ENCODE measurements at places on chromosomes 1 and 21.
A peak's percentile ranks its signal among the peaks of the same experiment; 100 is the strongest.

- peaks cover 18% of the 10 kb centered on the region for H3K4me1 ChIP-seq
- no peak for DNase-seq
- no peak overlapping the region for H3K4me3 ChIP-seq
Measured at GRCh38 chr1:53460666-53461322, 1.6 kb downstream of the DMRTB1 start.

GRCh38 chr21:25997788-25998611 is 172.6 kb downstream of the APP start:
- H3K36me3 ChIP-seq: peaks cover 22% of the 10 kb centered on the region
- no peak overlapping the region for H3K27ac ChIP-seq
- no peak overlapping the region for H3K4me3 ChIP-seq
- H3K27me3 ChIP-seq: no peaks in the 10 kb centered on the region
- H3K4me1 ChIP-seq: no peaks in the 10 kb centered on the region

DNA sequence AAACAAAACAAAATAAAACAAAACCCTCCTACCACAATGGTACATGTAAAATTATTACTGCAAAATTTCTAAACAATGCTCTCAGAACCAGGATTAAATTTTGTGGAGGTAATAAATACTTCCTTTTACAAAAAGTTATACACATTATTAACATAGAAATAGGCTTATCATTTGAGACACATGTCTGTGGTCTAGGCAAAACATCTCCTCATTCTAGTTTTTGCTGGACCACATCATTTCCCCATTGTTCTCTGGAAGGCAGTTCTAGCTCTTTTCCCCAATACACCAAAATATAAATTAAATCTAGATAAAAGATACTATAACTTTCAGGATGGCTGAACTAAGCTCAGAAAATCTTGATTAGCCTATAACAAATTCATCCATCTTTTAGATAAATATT is 18.4 kb downstream of the EXTL2 start:
- no peaks in the 10 kb centered on the region for H3K4me1 ChIP-seq
- no peak for DNase-seq
- no peak overlapping the region for H3K4me3 ChIP-seq
- H3K27me3 ChIP-seq: no peaks in the 10 kb centered on the region

GRCh38 chr1:164561007-164561406 is 2.0 kb downstream of the PBX1 start:
- 0 out of 2 replicates have a peak, but pooled peaks cover 4% of the 10 kb centered on the region for H3K4me1 ChIP-seq
- H3K4me3 ChIP-seq: peak overlapping the region; percentile 76
- H3K27me3 ChIP-seq: no peaks in the 10 kb centered on the region
- no peak for DNase-seq

- H3K4me1 ChIP-seq: peaks cover 54% of the 10 kb centered on the region
- DNase-seq: no peak
- no peak overlapping the region for H3K27ac ChIP-seq
- H3K36me3 ChIP-seq: peaks cover 29% of the 10 kb centered on the region
Measured at GRCh38 chr1:198888379-198888943, 249.6 kb downstream of the PTPRC start.

DNA sequence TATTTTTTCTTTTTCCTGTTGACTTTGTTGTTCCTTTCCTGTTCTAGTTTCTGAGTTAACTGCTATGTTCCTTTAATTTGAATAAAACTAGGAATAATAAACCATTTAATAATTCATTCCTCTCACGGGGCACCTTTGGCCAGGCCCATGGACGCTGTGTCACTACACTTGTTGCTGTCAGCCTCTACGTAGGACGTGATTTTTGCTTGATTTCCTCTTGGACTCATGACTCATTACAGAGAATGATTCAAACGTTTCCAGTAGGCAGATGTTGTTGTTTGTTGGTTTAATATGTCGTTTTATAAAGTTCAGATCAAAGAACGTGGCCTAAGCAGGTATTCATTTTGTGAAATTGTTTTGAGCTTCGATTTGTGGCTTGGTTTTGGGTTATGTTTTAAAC is 9.1 kb upstream of the SLC19A1 start:
- H3K27me3 ChIP-seq: no peaks in the 10 kb centered on the region
- H3K4me1 ChIP-seq: peaks cover 5% of the 10 kb centered on the region
- H3K4me3 ChIP-seq: no peak overlapping the region
- H3K36me3 ChIP-seq: no peaks in the 10 kb centered on the region

- DNase-seq: peak; percentile 49
- H3K36me3 ChIP-seq: no peaks in the 10 kb centered on the region
- no peaks in the 10 kb centered on the region for H3K27me3 ChIP-seq
- H3K27ac ChIP-seq: no peak overlapping the region
Measured at GRCh38 chr1:233440951-233441401, 113.5 kb downstream of the MAP3K21 start.

GRCh38 chr1:231075497-231075896 is 35.4 kb upstream of the FAM89A start:
- no peaks in the 10 kb centered on the region for H3K36me3 ChIP-seq
- DNase-seq: no peak
- no peaks in the 10 kb centered on the region for H3K4me1 ChIP-seq
- no peaks in the 10 kb centered on the region for H3K27me3 ChIP-seq
- no peak overlapping the region for H3K4me3 ChIP-seq
- H3K27ac ChIP-seq: no peak overlapping the region

GRCh38 chr1:210024996-210025395 is 87.0 kb downstream of the SYT14 start:
- H3K4me1 ChIP-seq: no peaks in the 10 kb centered on the region
- H3K27ac ChIP-seq: no peak overlapping the region
- DNase-seq: no peak
- H3K36me3 ChIP-seq: peaks cover 43% of the 10 kb centered on the region
- no peaks in the 10 kb centered on the region for H3K27me3 ChIP-seq

DNA sequence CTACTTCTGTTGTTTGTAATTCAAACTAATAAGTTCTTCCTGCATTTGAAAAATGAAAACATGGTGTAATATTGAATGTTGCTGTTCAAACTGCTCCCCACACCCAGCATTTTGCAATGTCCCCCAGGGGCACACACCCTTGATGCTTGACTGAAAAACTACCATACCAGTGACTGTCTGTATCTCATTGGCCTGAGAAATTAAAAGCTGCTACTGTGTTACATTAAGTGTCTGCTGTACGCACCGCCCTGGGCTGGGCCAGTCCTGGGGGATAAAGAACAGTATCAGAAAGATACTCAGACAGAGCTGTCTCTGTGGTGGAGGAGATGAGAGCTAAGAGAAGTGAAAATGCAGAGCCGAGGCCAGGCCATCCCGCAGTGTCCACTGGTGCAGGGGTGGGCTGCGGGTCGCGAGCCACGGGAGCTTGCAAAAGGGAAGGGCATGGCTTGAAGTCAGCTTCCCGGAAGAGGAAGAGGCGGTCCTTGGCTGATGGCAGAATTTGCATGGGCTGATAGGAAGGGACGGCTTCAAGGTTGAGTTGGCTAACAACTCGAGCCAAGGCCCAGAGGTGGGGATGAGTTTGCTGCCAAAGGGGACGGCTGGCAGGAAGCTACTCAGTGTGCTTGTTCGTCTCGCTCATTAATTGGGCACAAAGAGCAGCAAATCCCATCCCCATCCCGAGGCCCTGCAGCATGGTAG is 329.8 kb upstream of the VAMP3 start:
- H3K4me1 ChIP-seq: no peaks in the 10 kb centered on the region
- DNase-seq: no peak
- H3K36me3 ChIP-seq: no peaks in the 10 kb centered on the region
- no peak overlapping the region for H3K27ac ChIP-seq
- no peaks in the 10 kb centered on the region for H3K27me3 ChIP-seq
- H3K4me3 ChIP-seq: no peak overlapping the region

DNA sequence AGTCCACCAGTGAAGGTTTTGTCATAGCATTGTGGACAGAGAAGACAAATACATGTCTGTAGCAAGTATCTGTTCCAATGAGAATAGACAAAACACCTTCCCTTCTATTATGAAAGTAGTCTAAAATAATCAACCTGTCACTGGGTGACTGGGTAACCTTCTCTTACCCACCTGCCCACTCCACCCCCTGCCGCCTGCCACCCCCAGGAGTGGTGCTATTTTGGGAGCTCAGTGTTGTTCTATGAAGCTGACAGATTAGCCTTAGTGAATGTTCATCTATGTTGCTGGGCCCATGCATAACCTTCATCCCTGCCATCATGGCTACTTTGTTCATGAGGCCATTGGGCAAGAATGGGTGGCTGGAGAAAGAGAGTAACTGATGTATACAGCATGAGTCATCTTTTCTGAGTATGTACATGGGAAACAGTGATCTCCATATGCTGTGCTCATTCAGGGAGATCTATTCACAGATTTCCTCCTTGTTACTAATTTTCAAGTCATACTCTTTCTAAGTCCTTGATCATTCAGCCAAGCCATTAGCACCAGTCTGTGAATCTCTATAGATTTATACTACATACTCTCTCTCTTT is 24.8 kb downstream of the MARK1 start:
- H3K4me1 ChIP-seq: peaks cover 8% of the 10 kb centered on the region
- H3K4me3 ChIP-seq: no peak overlapping the region
- H3K27ac ChIP-seq: no peak overlapping the region

DNA sequence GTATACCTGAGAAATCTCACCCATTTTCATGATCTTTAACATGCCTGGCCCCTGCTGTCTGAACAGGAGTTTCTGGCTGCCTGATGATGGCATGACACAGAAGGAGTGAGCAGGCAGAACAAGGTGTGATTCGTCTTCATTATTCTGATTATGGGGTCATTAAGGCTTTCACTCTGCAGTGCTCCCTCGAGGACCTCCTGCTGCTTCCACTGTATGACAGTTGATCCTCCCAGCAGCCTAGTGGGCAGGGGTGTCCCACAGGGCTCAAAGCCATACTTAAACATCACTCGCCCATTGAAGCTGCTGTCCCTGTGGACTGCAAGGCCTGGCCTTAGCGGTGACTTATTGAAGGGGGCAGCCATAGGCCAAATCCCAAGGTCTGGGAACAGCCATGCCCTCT is 12.7 kb upstream of the PARS2 start:
- H3K27me3 ChIP-seq: no peaks in the 10 kb centered on the region
- H3K36me3 ChIP-seq: no peaks in the 10 kb centered on the region
- no peak overlapping the region for H3K4me3 ChIP-seq
- peaks cover 3% of the 10 kb centered on the region for H3K4me1 ChIP-seq
- DNase-seq: no peak
- H3K27ac ChIP-seq: no peak overlapping the region

- H3K4me1 ChIP-seq: peaks cover 5% of the 10 kb centered on the region
- H3K27ac ChIP-seq: no peak overlapping the region
- no peak overlapping the region for H3K4me3 ChIP-seq
- no peak for DNase-seq
- no peaks in the 10 kb centered on the region for H3K27me3 ChIP-seq
Measured at GRCh38 chr21:44913425-44914175, 7.1 kb downstream of the ITGB2 start.

DNA sequence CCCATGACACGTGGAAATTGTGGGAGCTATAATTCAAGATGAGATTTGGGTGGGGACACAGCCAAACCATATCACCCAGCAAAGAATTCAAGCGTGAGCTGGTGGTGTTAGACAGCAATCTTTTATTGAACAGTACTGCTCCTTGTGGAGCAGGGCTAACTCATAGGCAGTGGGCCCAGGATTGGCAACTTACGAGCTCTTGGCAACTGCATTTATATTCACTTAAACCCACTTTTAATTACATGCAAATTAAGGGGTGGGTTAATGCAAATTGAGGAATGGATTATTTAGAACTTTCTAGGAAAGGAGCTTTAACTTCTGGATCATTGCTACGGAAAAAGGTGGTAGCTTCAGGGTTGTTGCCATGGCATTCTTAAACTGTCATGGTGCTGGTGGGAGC is 135.6 kb upstream of the KAZN start:
- H3K36me3 ChIP-seq: no peaks in the 10 kb centered on the region
- H3K27ac ChIP-seq: no peak overlapping the region
- no peak overlapping the region for H3K4me3 ChIP-seq
- DNase-seq: no peak
- H3K4me1 ChIP-seq: no peaks in the 10 kb centered on the region
- H3K27me3 ChIP-seq: no peaks in the 10 kb centered on the region

DNA sequence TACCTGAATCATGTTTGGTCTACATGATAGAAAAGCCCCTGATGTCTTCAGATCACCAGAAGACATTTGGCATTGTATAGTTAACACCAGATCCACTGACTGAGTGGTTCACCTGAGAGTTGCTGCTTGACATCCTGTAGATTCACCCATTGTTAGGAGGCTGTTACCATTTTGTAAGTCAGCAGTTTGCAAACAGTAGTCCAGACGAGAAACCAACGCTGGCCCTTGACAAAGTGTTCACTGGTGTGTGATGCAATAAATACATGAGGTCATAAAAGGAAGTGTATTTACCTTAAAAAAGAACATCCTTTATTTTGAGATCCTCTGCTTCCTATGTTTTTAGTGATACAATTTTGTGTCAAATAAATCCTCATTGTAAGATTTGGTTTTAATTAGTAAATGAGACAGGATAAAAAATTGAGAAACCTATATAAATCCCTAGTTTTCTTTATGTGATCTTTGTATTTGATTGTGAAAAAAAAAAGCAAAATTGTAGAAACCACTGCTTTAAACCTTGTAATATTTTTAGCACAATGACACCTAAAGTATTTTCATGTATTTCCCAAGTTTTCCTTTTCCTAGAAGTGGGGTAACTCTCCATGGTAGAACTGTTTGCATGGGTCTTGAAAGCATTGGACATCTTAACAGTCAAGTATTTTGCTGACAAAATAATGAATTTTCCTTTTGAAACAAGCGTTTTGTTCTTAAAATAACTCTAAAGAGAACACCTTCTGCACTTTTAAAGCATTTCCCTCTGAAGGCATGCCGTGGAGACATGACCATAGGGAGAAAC is 204.3 kb downstream of the FGGY start:
- no peak overlapping the region for H3K4me3 ChIP-seq
- H3K36me3 ChIP-seq: no peaks in the 10 kb centered on the region
- H3K27ac ChIP-seq: no peak overlapping the region
- peaks cover 36% of the 10 kb centered on the region for H3K4me1 ChIP-seq

DNA sequence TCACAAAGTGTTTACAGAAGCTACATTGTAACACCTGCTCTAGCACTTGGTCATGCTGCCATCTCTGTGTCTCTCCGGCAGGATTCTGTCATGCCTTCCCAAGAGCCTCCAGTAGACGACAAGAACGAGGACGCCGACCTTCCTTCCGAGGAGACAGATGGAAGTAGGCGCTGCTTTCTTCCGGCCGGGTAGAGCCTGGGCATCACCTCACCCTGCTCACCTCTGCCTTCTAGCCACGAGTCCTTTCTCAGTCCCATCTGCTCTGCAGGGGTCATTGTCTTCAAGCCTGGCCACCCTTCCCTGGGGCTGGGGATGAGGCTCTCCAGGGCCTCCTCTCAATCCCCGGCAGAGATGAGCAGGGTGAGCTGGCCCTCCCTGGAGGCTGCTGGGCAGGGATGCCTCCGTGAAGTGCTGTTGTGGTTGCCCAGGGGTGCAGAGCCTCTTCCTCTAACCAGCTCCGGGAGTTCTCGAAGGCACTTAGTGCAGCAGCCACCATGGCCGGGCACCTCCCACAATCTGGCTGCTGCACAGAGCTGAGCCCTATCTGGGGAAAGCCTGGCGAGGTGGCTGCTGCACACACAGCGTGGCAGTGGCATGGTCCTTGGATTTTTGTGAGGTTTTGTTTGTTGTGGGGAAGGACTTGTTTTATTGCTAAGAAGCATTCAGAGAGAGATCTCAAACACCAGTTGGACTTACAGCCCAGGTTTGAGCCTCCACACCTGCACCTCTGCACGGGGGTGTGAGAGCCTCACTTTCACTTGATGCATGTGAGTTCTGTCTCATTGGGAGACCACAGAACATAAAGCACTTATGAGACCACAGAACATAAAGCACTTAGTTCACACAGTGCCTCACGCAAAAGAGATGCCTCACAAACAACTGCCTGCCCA is 48.4 kb downstream of the FAAP20 start:
- H3K27ac ChIP-seq: no peak overlapping the region
- peaks cover 8% of the 10 kb centered on the region for H3K36me3 ChIP-seq
- DNase-seq: no peak
- no peaks in the 10 kb centered on the region for H3K4me1 ChIP-seq
- no peak overlapping the region for H3K4me3 ChIP-seq

Data from SK-N-SH (cell line).